ENCODE measurements at places on chromosomes 7 and 10.

DNA sequence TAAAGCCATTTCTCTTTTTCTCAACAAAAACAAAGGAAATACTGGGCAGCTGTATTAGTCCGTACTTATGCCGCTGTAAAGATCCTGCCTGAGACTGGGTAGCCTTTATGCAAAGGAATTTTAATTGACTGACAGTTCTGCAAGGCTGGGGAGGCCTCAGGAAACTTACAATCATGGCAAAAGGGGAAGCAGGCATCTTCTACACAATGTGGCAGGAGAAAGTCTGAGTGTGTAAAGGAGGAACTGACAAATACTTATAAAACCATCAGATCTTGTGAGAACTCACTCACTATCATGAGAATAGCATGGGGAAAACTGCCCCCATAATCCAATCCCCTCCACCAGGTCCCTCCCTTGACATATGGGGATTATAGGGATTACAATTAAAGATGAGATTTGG, 264.3 kb downstream of the SEMA3A start:
- no peak for DNase-seq

DNA sequence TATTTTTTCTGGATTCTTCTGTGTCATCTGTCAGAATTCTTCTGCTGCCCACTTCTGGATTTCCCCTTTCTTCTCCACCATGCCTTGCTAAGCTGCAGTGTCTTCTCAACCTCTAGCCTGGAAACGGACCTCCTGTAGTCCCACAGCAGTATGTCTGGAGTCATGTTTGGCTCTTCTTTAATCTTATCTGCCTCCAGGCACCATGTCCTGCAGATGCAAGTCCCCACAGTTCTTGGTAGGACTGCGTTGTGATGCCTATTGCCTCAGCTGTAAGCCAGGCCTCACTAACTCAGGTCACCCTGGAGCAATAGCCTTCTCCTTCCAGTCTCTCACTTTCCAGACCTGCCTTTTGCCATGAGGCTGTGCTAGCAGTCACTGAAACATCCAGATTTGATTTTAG, 268.3 kb downstream of the POM121L12 start:
- no peak for DNase-seq

DNA sequence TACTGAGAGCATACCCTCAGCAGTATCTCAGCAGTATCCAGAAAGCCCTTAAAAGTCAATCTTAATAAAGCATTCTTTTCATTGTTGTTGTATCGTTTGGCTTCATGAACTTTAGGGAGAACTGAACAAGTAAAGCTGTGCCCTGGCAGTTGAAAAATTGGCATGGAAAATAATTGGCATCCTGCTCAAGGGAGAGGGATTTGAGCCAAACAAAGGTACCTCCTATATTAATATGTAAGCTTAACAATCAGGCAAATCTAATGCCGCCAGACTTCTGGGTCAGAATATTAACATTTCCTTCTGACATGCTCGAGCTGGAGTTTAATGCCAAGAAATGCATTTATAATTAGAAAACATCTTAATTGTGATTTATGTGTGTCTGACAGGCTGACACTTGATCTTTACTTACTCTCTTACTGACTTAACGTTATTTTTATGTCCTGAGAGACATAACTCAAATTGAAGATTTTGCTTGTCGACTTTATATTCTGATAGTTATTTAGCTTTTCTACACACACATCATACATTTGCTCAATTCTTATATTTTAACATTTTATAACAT, 42.1 kb upstream of the PCDH15 start:
- no peak for DNase-seq

GRCh38 chr7:41975849-41976248, 261.2 kb downstream of the GLI3 start:
- DNase-seq: no peak

GRCh38 chr10:124353896-124354295, 64.8 kb downstream of the OAT start:
- DNase-seq: no peak

DNA sequence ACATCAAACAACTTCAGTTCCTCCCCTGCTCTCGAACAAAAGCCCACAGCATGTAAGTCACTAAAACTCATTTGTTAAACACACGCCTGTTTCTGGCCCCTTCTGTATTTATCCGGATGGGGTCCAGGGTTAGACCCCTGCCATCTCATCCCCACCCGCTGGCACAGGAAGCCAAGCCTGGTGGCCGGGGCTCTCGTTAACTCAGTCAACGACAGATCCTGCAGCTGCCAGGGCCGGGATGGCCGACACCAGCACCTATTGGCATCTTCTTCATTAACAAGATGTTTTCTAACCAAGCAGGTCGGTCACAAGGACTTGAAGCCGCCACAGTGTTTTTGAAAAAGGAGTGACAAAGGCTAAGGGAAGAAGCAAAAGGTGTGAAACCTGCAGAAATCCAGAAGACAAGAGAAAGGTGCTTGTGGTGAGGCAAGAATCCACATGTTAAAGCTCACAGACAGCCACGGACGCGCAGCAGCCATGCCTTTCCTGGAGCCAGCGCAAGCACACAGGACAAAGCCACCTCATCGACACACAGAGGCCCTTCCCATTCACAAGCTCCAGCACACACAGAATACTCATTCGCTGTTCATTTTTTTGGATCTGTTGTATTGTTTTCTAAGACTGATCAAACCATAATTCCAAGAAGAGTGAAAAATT, 202.7 kb downstream of the DIP2C start:
- no peak for DNase-seq

DNA sequence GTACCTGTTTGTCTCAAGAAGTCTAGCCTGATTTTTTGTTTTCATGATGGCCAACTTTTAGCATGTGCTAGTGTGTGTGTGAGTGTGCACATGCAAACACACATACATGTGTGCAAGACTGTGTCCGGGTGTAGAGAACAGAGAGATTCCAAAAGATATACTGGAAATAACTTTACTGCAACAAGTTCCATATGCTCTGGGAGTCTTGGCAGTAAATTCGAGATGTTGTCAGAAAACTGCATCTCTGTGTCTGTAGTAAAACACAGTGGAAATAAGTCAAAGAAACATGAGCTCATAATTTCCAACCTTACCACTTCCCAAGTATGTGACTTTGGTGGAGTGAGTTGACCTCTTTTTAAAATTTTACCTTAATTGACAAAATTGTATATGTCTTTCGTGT, 950.8 kb upstream of the C7orf33 start:
- no peak for DNase-seq

- DNase-seq: no peak
Observed at GRCh38 chr10:30413996-30414576, 19.9 kb upstream of the MAP3K8 start.
